ENCODE measurements at places on chromosomes 2 and 18.

GRCh38 chr2:102140377-102140776 lies 2.2 kb upstream of the IL1R1 start:
- DNase-seq: no peak

DNA sequence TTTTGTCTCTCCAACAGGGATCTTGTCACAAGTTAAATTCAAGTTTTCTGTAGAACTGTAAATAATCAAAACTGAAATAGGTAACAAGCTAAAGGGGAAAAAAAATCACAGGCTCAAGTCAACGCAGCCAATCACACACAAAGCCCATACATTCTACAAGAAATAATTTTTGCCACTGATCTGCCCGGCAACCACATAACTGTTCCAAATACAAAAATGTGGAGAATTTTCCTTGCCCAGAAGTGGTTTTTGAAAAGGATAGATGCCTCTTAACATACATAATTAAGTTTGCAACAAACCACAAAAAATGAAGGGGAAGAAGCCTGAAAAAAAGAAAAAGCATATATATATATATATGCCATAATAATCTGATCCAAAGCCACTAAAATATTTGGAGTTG lies 60.3 kb downstream of the FARSB start:
- no peak for DNase-seq

DNA sequence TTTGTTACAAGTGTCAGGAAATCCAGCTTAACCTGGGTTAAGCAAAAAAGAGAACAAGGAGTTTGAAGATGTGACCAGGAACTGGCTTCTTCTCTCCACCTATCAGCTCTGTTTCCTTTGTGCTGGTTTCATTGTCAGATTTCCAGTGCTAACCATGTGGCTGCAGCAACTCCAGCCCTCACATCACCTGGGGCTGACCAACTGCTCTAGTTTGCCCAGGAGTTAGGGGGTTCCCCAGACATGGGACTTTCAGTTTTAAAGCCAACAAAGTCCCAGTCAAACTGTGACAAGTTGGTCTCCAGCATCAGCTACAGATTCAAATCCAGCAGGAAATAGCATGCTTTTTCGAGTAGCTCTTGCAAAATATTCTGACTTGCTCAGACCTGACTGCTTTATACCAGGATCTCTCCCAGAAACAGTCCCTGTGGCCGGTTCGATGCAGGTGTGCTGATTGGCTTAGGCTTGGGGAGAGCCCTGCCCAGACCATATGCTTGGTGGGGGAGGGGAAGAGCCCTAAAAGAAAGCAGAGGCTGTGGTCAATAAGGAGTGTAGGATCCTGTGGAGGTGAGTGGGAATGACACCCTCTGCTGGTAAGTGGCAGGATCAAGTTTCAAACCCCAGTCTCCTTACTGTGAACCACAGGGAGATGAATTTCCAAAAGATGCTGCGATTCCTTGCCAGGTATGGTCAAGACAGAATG lies 49.5 kb downstream of the KCNE4 start:
- no peak for DNase-seq

DNA sequence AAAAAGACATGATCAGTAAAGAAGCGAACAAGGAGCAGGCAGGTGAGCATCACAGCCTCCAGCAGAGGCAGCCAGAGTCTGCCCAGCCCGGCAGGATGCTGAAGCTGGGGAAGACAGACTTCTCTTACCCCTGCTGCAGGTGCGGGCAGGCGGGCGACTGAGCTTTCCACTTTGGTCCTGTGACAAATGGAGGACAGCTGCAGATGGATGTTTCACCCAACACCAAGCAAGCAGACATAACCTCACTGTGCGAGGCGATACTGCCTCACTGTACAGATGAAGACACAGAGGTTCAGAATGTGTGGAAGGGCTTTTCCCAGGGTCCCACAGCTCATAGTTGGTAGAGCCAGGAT lies 251.0 kb downstream of the AFF3 start:
- DNase-seq: no peak

Measured in NCI-H748 treated with DMSO at 0.1 percent for 48 hours (cell line).